ENCODE measurements at places on chromosomes 12 and 14.

- no peak for DNase-seq
Measured at GRCh38 chr12:64123448-64123847, 98.6 kb downstream of the KICS2 start.

DNA sequence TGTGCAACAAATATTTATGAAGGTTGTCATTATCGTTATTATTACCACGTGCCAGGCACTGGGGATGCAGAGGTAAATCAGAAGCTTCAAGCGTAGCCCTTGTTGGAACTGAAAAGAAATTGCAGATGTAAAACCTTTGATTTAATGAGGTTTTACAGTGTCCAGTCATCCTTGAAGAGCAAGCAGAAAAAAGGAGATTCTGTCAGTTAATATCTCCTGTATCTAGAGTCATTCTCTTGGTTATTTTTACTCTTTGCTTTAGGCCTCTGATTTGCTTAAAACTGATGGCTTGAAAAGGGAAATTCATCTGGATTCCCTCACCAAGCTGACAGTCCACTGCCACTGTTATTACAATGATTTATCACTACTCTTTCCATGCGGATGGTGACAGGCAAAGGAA, 179.3 kb downstream of the GALC start:
- DNase-seq = no peak

GRCh38 chr12:58765653-58766512, 154.4 kb downstream of the LRIG3 start:
- no peak for DNase-seq

DNA sequence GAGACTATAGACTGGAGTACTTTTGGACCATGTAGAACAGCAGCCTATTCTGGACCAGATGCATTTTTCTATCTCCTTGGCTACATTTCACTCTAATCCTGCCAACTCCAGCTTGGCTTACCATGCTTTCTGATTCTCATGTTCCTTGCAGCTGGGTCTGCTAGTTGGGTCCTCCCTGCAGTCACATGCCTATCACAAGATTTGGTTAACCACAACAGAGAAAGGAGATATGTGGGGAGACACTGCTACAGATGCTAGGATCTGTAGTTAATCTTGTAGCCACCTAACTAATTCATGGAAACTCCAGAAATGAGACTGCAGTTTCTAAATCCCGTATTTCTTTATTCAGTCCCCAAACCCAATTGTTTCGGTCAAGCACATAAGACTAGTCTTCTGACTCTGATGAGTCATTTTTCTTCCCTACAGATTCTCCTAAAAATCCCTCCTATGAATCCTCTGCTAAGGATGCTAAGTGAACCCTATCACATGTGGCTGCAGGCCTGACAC, 410.6 kb downstream of the DAD1 start:
- DNase-seq = no peak

DNA sequence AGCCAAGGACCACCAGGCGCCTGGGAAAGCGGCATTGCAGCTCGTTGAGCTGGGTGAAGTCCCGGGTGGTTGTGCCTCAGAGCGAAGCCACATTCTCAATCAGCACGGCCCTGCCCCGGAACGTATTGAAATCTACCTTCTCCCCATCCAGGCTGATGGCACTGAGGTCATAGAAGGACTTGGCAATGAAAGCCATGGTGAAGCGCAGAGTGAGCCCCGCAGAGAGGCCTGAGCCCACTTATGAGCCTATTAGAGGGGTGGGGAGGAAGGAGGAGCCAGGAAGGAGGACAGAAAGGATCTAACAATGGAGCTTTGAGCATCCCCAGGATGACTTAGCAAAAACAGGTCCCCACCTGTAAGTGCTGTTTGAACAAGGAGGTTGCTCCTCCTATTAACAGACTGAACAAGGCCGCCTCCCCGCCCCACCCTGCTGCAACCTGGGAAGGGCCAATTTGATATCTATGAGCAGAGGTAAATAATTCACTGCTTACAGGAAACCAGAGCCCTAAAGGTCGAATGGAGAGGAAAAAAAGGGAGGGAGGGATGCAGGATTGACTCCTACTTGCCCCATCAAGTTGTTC, at the start of gene GPX2:
GPX2 (minus strand) TSS at position 215 of the 581 bp plus-strand sequence; CDS start at position 196, 19 bp downstream.
- no peak for DNase-seq

- no peak for DNase-seq
Measured at GRCh38 chr12:7793211-7793610, 4.0 kb downstream of the NANOG start.

GRCh38 chr14:75543253-75543652, 21.0 kb downstream of the BATF start:
- no peak for DNase-seq

GRCh38 chr14:75306927-75307699, 28.5 kb downstream of the FOS start:
- DNase-seq = no peak
